ENCODE measurements at places on chromosomes 2 and 18.

GRCh38 chr2:108594982-108595464 lies 60.8 kb downstream of the LIMS1 start:
- DNase-seq, result no peak

GRCh38 chr2:42129947-42130346 lies 39.2 kb upstream of the EML4 start:
- no peak for DNase-seq

GRCh38 chr18:72799106-72799505 lies 68.7 kb downstream of the NETO1 start:
- DNase-seq, result no peak

GRCh38 chr2:206721256-206721920 lies 3.2 kb upstream of the DYTN start:
- DNase-seq, result no peak

GRCh38 chr2:160940271-160940670 lies 220.0 kb upstream of the TANK start:
- no peak for DNase-seq

DNA sequence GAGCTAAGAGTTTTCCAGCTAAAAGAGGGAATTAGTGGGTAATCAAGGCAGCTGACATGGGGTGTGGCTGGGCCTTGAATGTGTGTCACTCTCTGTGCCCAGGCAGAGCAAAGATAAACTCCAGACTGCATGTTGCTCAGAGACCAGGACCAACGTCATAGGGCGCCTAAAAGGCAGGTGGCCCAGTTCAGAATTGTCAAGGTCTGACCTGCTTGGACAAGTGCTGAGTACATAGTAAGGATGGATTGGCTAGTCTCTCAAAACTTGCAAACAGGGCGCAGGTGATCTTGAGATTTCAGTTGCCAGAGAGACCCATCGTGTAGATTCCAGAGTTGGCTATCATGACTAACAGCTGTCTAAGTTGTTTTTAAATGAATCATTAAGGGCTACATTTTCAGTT lies 19.0 kb downstream of the CLUL1 start:
- DNase-seq, result no peak

Data from CD8-positive, alpha-beta T cell (primary cell).